Cortex of kidney (tissue), 1 donor: ENCODE measurements at places on chromosomes 7 and 10.

- DNase-seq = no peak
Measured at GRCh38 chr7:154638286-154638685, 364.6 kb downstream of the PAXIP1 start.

DNA sequence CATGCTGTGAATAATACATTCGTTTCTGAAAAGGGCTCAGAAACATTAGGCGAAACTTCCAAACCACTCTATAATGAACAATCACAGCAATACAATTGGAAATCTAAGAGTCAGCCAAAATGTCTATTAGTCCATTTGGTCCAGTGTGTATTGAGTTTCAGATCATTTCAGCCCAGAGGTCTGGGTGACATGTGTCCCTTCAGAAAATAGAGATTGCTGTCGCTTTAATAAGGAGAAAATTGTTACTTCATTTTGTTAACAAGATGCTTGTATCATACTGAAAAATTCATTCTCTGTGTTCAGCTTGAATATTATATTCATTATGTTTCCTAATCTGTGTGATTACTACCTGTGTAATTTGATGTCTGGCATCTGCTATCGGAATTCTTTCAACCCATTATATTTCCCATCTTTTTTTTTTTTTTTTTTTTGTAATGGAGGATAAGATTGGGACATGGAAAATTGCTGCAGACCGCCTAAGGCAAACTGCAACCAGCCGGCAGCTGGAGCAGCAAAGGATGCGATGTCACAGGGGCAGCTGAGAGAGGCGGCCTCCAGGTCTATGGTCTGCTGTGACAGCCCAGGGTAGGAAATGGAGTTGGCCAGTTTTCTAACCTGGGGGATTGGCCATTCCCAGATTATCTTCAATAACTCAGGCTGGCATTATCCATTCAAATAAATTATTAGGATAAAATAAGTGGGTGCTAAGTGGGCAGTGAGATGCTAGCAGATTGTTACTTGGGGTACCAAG, 170.9 kb upstream of the NPVF start:
- DNase-seq = no peak

DNA sequence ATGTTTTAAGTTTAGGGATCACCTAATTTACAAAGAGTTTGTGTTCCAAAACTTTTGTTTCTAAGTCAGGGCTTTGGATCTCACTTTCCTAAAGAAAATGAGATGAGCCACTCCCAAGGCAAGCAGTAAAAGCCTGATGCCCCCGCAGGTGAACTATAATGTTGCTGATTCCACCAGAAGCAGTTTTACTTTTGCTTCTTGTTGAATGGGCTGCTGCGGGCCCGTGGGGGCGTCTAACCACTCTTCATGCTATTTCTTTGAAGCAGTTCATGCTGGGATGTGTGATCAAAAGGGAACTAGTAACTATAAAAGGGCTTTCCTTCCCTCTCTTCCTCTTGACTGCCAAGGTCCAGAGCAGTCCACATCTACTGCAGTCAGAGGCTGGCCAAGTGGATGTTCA, 118.7 kb upstream of the NEBL start:
- no peak for DNase-seq

DNA sequence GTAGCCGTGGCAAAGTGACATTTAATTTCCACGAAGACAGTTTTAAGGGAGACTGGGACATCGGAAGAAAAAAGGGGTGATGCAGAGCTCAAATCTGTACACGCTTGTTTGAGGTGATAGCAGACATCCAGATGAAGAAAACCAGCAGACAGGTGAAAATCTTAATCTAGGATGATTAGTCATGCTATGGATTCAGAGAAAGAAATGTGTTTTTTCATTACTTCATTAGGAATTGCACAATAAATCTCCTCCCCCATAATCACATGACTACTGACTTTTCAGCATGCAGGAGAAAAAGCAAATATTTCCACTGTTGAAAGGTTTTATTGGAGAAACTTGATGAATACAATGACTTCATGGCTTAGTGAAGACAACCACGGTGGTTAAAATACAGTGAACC, 2.5 kb downstream of the NUDT5 start:
- DNase-seq = no peak

DNA sequence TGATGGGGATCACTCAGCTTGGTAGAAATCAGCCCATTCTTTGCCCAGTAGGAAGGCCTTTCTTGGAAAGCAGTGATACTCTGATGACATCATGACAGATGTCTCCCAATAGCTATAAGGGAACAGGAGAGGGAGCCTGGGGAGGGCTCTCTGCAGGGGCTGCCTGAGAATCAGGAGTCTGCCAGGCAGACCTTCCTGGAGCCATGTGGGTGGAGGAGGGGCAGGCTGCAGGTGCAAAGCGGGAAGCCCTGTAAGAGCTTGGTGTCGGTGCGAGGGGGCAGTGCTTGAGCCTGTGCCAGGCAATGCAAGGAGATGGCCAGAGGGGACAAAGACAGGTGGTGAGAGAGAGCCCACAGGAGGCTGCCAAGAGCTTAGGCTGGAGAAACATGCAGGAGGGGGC, 5.0 kb upstream of the TNS3 start:
- DNase-seq = no peak

GRCh38 chr7:86784765-86785164, 141.1 kb downstream of the GRM3 start:
- no peak for DNase-seq

- no peak for DNase-seq
Measured at GRCh38 chr10:27099448-27099847, 846 bp downstream of the ANKRD26 start.

- no peak for DNase-seq
Measured at GRCh38 chr7:72416846-72417245, 4.7 kb upstream of the CALN1 start.

DNA sequence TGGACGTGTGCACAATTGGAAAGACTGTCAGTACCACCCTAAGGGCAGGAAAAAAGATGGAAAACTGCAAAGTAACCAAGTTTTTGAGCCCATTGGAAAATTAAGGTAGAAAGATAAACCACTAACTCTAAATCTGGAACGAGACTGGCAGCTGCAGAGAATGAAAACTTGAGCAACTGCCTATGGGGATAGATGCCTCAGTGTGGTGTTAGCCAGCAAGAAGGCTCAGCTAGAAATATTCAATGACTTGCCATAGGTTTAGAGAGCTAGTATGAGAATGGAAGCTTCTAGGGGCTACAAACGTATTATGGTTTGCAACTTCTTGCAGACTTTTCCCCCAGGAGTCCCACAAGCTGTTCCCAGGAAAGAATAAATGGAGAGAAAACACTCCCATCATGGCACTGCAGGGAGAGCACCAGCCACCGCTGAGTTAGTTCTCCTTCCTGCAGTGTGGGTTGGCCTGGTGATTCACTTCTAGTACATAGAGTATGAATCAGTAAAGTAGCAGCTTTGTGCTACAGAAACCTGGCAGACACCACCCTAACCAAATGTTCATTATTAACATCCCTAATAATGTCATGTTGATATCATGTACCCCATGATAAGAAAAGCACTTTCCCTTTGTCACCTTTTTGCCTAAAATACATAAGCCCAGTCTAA, 372.4 kb upstream of the VWC2 start:
- DNase-seq = no peak

- no peak for DNase-seq
Measured at GRCh38 chr7:750111-750905, 23.2 kb upstream of the PRKAR1B start.

- DNase-seq = no peak
Measured at GRCh38 chr10:122056431-122057094, 67.6 kb downstream of the TACC2 start.

DNA sequence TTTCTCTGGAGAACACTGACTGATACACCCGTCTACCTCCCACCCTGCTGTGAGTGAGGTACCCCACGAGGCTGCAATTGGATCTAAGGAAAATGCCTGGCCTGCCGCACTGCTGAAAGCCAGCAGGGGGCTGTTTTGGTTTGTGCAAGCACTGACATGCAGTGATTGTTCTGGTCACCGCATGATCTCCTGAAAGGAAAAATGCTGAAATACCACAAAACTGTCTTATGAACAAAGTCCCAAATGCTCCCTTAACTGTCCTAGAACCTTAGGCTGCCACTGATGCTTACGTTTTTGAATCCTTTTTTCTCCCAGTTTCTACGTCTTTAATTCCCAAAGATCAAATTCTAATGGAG, 132.7 kb downstream of the JCAD start:
- DNase-seq = no peak

GRCh38 chr10:30172091-30172490, 112.7 kb upstream of the JCAD start:
- DNase-seq = no peak

- no peak for DNase-seq
Measured at GRCh38 chr10:75281974-75282373, 46.2 kb upstream of the COMTD1 start.

DNA sequence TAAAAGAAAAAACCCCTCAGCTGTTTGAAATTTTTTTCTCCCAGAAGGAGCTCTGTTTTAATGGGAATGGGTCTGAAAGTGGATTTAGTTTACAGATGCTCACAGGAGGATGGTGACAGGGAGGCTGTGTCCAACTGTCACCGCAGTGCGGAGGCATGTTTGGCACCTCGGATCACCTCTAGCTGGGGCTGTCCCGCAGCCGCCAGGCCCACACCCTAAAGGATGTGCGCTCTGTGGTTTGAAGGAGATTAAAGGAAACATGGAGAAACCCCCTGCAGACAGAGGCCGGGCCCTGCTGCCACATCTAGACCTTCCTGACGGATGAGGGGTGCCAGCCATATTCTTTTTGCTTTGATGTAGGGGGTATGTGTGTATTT, 160.6 kb downstream of the DNAJB6 start:
- DNase-seq = no peak

- DNase-seq = no peak
Measured at GRCh38 chr10:117424883-117425649, 49.8 kb upstream of the PDZD8 start.

DNA sequence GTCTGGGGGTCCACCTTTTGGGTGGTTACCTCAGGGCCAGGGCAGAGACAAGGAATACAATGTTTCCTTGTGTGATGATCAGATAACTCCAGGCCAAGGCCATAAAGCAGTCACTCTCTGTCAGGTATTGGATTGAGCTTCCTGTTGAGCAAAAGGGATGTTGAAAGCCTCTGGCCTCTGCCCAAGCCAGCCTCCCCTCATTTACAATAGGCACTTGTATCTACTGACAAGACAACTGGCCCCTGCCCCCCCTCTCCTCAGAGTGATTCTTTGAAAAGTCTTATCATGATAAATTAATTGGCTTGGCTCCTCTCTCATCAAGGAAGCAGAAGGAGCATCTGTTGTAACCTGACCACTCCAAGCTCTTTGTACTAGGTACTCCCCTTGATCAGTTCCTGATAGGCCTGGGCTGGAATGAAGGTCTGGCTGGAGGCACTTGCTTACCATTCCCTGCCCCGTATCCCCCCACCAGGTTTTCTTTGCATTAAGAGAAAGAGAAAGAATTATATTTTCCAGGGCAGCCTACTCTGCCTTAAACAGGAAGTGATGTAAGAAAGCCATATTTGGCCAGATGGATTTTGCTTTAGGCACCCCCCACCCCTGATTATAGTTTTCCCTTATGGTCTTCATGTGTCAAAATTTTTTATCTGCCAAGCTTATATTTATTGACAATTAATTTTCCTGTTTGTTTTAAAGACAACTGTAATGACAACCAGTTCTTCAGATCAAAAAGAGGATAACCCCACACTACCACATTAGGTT, 42.1 kb upstream of the HPS1 start:
- no peak for DNase-seq
